ENCODE measurements at places on chromosomes 4 and X.

GRCh38 chr4:147761218-147761883, 29.5 kb downstream of the ARHGAP10 start:
- no peak for DNase-seq

GRCh38 chrX:155959018-155959587, 38.4 kb upstream of the IL9R start:
- no peak for DNase-seq

GRCh38 chr4:32909736-32910135, 2189.6 kb downstream of the PCDH7 start:
- DNase-seq = no peak

- DNase-seq = no peak
Observed at GRCh38 chrX:132023896-132024386, 839 bp downstream of the STK26 start.

- no peak for DNase-seq
Observed at GRCh38 chr4:8205241-8205707, 6.2 kb downstream of the SH3TC1 start.

GRCh38 chr4:151627491-151627890, 133.3 kb downstream of the GATB start:
- DNase-seq = no peak

DNA sequence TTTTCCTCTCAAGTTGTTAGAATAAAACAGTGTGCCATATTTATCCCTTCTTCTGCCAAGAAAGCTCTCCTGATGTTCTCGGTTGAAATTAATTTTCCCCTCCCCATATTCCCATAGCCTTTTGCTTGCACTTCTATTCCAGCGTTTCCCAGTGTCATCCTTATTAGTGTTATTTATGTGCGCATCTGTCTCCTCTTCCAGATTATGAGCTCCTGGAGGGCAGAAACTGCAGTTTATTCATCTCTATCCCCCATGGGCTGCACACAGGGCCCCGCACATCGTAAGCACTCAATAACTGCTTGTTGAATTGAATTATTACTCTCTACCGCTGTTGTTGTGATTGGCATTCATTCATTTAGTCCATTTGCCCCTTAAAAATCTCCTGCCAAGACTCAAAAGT, 149.4 kb downstream of the SOX3 start:
- DNase-seq = no peak

DNA sequence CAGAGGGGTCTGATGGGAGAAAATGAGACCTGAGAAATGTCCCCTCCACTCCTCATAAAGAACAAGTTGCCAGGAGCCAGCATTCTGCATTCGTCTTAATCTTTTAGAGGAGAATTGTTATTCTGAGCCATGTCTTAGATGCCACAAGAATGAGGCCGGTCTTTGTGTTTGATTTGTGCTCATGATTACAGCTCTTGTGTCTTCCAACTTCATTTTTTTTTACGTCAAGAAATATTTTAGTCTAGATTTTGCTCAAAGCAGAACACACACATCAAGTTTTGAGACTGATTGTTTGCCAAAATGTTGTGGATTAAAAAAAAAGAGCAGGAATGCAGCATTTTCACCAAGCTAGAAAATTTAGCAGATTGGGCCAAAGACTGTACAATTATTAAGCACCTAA, 130.6 kb upstream of the PITX2 start:
- no peak for DNase-seq

DNA sequence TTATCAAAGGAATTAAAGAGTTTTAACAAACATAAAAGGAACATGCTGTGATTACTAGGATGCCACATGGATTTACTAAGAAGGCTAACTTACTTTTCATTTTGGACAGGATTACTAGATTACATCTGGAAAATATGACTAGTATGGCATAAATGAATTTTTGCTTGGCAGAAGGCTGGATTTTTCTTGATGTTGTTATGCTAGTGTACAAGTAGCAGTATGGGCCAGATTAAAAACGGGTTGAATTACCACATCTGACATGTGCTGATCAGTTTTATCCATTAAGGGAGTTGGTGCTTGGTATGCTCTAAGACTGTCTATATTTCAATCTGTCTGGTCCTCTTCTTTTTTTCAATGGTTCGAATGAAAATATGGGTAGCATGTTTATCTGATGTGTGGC, 70.5 kb downstream of the JADE1 start:
- no peak for DNase-seq

- DNase-seq = no peak
Observed at GRCh38 chr4:54937501-54937900, 187.9 kb downstream of the KDR start.

DNA sequence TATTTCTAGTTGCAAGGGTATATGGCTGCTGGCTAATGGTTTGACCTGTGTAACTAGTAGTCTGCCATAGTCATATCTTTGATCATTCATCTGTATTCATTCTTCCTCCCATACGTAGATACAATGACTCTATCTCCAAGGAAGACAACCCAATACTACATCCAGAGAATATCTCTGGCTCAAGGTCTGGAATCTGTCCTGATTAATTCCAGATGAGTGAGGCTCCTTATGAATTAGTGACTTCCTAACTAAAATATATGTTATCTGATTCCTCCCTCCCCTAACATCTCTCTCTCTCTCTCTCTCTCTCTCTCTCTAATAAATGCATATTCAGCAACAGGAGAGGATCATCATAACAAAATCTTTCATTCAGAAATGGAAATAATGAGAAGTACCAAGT, 641.5 kb downstream of the FAT4 start:
- no peak for DNase-seq

DNA sequence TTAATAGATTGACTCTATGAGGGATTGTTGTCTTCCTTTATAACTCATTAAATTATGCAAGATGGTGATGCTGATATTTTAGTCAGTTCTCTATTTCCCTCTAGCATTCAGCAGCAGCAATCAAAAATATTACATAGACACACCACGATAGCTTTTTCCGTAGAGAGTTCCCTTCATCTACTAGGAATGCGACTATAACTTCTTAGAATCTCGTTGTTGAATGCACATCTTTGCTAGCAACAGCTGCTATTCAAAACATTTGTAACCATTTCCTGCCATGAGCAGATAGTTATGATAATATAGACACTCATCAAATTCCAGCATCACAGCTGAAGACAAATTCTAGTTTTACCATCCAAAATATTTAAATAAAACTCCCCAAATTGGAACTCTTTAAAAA, 147.4 kb upstream of the FGF13 start:
- no peak for DNase-seq

DNA sequence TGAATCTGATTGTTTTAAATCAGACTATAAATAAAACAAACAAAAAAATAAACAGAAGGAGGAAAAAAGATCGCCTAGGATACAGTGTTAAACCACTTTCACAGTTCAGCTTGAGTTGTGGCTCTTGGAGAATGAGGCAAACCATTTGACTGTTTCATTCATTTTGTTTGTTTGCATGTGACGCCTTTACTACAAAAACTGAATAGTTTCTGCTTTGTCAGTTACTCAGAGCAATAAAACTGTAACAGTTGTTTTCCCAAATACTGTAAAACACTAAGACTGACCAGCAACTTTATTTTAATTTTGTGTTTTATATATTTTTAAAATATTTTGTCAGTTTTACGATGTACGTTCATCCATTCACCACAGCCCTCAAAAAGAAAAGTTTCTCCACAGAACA, 214.5 kb downstream of the FBXW7 start:
- no peak for DNase-seq

DNA sequence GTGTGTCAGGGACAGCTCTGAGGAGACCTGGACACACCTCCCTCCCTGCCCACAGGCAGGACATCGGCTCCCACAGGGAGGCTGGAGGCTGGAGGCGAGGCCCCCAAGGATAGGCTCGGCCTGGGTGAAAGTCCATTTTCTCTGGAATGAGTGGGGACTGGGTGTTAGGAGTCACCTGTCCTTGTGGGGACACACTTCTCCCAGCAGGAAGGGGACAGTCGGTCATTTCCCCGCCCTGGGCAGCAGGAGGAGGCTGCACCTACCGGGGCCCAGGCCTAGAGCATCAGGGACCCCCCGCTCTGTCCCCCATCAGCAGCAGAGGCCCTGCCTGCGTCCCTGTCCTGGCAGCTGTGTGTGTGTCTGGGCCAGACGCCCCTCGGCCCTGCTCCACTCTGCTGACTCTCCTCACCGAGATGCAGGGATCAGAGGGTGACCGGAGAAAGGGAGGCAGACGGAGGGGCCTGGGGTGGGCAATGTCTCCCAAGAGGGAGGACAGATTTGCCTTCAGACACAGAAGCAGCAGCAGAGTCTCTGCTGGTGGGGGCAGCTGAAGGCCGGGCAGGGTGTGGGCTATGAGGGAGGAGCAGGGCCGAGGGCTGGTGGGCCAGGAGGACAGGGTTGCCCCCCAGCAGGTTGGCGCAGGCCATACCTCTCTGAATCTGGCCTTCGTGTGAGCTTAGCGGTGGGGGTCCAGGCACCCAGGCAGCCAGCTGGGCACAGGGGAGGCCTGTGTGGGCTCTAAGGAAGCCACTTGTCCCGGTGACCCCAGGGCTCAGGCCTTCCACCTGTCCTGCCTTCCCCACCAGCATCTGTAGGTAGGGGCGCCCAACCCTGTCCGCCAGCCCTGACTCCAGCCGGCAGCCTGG, 125.7 kb upstream of the NKX1-1 start:
- DNase-seq = no peak

GRCh38 chrX:68363984-68364383, 69.3 kb downstream of the OPHN1 start:
- no peak for DNase-seq

DNA sequence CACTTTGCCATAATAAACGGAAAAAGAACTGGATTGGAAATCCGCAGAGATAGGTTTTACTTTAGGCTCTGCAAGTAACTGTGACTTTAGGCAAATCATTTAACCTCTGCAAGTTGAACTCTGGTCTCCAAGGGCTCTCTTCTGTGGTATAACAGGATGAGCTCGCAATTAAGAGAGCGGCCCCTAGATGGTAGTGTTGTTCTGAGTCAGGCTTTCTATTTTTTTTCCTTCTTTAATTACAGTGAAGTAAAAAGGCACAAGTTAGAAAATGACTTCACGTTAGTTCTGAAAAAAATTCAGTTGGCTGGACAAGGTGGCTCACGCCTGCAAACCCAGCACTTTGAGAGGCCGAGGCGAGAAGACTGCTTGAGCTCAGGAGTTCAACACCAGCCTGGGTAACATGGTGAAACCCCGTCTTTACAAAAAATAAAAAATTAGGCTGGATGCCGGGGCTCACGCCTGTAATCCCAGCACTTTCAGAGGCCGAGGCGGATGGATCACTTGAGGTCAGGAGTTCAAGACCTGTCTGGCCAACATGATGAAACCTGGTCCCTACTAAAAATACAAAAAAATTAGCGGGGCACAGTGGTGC, 18.0 kb downstream of the RPS3A start:
- DNase-seq = peak; percentile 74
